ENCODE measurements at places on chromosomes 11 and 22. TPM values are rescaled to one million over a fixed set of nuclear protein-coding genes. Genes with fewer than 3 reads are reported as not detected.

DNA sequence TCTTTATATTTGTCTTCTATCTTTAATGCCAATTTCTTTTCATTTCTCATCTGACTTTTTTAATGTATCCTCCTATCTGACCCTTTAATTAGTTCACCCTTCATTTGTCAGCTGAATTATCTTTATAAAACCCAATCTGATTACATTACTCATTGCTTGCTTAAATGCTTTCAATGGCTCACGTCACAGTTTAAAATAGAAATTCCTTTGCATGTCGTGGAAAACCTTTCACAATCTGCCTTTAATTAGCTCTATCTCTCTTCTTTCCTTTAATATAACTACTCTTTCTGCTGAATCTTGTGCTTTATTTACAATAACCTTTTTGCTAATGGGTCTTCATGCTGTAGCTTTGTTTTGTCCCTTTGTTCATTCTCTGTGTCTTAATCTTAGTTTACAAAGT, 125.7 kb downstream of the DYNC2H1 start:
- no peaks in the 10 kb centered on the region for H3K27me3 ChIP-seq
- DNase-seq: no peak
- no peak overlapping the region for H3K27ac ChIP-seq
- H3K36me3 ChIP-seq: no peaks in the 10 kb centered on the region
- H3K4me3 ChIP-seq: no peak overlapping the region

DNA sequence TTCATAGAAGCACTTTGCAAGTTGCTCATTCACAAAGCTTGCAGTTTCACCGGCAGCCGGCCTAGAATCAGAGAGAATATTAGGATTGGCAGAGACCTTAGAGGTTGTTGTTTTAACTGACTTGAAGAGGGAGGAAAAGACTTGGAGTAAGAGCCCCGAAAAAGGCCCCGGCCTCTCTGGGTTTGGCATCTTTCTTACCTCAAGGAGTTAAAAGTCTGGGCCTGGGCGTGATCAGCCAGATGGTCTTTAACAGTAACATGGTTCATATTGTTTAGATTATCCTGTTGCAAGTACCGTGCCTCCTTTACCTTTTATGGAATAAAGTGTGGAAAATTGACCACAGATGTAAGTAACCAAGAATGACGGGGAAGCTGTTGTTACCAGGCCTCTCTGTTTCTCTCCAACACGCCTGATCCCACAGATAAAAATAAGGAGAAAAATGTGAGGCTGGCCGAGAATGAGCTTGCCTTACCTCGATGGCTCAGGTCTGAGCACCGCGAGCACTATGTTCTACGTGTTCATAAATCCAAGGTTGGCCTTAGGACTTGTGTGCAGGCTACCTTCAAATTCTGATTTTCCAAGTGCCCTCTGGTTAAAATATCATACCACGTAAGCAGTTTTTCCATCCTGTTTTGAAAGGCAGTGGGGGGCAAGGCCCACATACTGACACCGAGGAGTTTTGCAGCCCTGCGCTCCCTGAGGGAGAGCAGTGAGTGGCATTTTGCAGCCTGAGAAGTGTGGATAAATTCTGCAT, 56.4 kb downstream of the PARVA start:
- DNase-seq: no peak
- no peaks in the 10 kb centered on the region for H3K27me3 ChIP-seq
- H3K4me1 ChIP-seq: peaks cover 35% of the 10 kb centered on the region
- H3K4me3 ChIP-seq: no peak overlapping the region
- H3K36me3 ChIP-seq: peaks cover 7% of the 10 kb centered on the region

Gene OR51E2
- not detected for total RNA-seq

DNA sequence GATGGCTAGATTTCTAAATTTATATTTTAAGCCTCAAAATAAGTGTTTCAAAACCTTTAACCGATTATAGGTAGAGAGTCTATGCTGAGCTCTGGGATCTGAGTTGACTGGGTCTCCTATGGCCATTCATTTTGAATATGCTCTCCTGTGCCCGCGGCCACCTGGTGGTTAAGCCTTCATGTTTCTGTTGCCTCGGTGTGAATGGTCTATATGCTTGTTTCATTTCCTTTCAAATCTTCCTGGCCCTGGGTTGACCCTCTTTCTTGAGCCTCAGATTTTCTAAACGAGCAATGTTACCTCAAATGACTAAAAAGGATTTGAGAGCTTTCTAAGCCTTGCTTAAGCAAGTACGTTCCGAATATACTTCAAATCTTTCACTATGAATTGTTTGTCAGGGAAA, 789.4 kb upstream of the KIRREL3 start:
- H3K4me1 ChIP-seq: peaks cover 8% of the 10 kb centered on the region
- H3K36me3 ChIP-seq: no peaks in the 10 kb centered on the region
- H3K4me3 ChIP-seq: no peak overlapping the region
- H3K27me3 ChIP-seq: no peaks in the 10 kb centered on the region
- H3K27ac ChIP-seq: no peak overlapping the region

- DNase-seq: no peak
- H3K27me3 ChIP-seq: no peaks in the 10 kb centered on the region
- peaks cover 10% of the 10 kb centered on the region for H3K4me1 ChIP-seq
- H3K4me3 ChIP-seq: no peak overlapping the region
- H3K27ac ChIP-seq: no peak overlapping the region
Observed at GRCh38 chr11:69141742-69142141, 14.0 kb upstream of the SMIM38 start.

DNA sequence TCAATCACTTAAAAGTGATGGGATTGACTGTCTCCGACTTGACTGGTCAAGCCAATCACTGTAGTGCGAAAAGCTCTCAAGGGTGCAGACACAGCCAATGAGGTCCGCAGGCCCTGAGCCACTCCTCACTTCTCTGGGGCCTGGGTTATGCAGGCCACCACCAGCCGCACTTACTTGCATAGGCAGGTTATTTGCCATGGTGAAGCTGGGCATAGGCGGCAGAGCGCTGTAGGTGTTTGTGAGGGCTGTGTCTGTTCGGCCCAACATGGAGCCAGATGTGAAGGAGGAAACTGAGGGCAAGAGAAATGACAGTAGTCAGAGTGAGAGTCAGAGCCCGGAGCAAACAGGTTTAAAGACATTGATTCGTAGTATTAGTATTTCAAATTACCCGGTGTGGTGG, 17.9 kb downstream of the PAX6 start:
- H3K4me1 ChIP-seq: peaks cover 56% of the 10 kb centered on the region
- peaks cover 54% of the 10 kb centered on the region for H3K27me3 ChIP-seq
- no peak overlapping the region for H3K27ac ChIP-seq
- no peak for DNase-seq

Gene PNPLA3
- 31.2 TPM for total RNA-seq

DNA sequence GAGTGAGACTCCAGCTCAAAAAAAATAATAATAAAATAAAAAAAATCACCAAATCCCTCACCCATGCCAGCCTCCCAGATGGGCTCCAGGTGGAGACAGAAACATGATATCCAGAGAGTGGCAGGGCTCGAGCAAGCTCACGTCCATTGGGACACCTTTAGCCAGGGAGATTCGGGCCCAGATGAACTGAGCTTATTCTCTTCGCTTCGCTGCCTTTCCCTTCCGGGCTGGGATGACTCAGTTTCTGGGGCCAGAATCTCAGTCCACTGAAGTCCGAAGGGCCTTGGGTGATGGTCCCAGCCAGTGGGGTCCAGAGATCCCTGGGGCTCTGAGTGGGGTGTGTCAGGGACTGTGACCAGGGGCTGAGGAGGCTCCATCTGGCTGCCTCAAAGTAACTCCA, 23.0 kb upstream of the MYEOV start:
- H3K4me1 ChIP-seq: peaks cover 6% of the 10 kb centered on the region
- H3K36me3 ChIP-seq: no peaks in the 10 kb centered on the region
- no peak overlapping the region for H3K4me3 ChIP-seq

- peaks cover 35% of the 10 kb centered on the region for H3K27me3 ChIP-seq
- no peak within 1 kb of the TSS for H3K27ac ChIP-seq
- no peaks in the 10 kb centered on the region for H3K36me3 ChIP-seq
- no peak for DNase-seq
- H3K4me3 ChIP-seq: peak within 1 kb of the TSS; percentile 85
Observed at GRCh38 chr22:37519268-37520195, at the start of gene CARD10. CARD10 (minus strand) TSS chr22:37519415; CDS start chr22:37519200, 215 bp downstream.

DNA sequence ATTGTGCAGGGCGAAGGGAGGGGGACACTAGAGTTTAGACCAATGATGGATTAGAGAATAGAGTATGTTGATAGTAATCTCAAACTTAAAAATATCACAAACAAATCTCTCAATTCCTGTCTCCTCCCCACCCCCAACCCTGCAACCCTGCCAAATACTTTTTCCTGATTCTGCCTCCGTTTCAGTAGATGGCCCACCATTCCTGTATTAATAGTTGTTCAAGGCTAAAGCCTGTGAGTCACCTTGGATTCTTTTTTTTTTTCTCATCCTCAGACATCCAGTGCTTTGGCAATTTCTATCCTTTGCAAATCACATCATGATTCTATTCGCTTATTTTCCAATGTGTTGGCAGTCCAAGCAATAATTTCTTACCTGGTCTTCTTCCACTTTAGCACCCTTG, 207.9 kb downstream of the DYNC2H1 start:
- no peak for DNase-seq
- H3K36me3 ChIP-seq: peaks cover 4% of the 10 kb centered on the region
- no peak overlapping the region for H3K4me3 ChIP-seq
- H3K27ac ChIP-seq: no peak overlapping the region
- no peaks in the 10 kb centered on the region for H3K27me3 ChIP-seq

DNA sequence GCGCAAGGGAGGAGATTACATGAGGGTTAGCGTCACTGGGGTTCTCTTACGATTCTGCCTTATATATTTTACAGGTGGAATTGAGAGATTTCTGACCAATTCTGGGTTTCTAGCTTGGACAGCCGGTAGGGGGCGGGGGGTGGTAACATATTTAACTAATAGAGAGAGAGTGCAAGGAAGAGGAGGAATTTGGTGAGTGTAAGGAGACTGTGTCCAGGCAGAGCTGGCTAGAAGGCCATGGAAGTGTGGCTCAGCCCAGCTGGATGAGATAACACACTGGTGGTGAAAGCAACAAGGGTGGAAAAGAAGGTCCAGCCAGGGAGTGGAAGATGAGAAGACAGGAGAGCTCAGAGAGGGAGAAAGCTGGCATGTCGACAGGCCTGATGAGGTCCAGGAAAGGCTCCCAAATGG, 56.5 kb downstream of the ST3GAL4 start:
- H3K36me3 ChIP-seq: peaks cover 21% of the 10 kb centered on the region
- H3K27ac ChIP-seq: peak overlapping the region; percentile 64
- no peak for DNase-seq

DNA sequence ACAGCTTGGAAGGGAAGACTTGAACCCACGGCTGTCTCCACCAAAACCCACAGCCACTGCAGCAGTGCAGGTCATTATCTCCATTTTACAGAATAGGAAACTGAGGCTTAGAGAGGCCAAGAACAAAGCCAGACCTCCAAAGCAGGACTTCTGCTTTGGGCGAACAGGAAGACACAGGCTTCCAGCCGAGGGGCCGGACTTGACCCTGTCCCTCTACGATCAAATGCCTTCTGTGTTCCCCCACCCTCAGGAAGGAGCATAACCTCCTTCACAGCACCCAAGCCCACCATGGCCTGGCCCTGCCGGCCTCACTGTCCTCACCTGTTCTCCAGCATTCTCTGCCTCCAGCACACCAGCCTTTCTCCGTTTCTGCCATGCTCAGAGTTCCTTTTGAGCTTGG, 15.8 kb downstream of the IGLL1 start:
- DNase-seq: no peak
- H3K27ac ChIP-seq: no peak overlapping the region
- peaks cover 23% of the 10 kb centered on the region for H3K4me1 ChIP-seq
- no peaks in the 10 kb centered on the region for H3K36me3 ChIP-seq

Gene CDC42EP1
- total RNA-seq: 22.6 TPM

Gene SOX10
- total RNA-seq: 279 TPM

Gene CTSW
- not detected for total RNA-seq

DNA sequence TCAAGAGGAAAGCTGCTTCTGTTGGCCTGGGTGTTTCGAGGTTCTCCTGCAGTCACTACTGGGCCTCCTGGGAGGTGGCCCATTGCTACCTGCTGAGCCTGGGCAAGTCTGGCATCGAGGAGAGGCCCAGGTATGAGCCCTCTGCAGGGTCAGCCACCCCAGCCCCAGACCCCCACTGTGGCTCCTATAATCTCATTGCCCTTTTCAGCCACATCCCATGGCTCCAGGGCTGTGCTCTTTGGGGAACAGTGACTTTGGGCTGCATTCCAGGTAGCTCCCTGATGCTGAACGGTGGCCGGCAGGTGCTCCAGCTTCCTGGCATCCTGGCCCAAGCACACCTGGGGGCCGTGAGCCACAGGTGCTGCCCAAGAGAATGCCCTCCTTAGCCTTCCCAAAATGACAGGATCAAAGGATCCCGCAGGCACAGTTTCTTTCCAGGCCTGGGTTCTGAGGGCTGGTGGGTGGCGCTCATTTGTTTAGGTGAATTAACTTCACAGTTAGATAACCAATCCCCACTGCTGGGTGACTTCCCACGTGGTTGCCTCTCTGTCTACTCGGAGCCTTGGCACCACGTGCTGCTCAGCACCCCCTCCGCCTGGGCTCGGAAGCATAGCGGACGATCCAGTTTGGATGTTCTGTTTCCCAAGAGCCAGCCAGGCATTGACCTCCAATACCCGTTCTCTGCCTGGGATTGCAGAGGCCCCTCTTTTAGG, 97.4 kb downstream of the BCR start:
- H3K27ac ChIP-seq: no peak overlapping the region
- no peak for DNase-seq
- no peak overlapping the region for H3K4me3 ChIP-seq
- no peaks in the 10 kb centered on the region for H3K4me1 ChIP-seq
- no peaks in the 10 kb centered on the region for H3K27me3 ChIP-seq

Gene DERL3
- 5.7 TPM for total RNA-seq

DNA sequence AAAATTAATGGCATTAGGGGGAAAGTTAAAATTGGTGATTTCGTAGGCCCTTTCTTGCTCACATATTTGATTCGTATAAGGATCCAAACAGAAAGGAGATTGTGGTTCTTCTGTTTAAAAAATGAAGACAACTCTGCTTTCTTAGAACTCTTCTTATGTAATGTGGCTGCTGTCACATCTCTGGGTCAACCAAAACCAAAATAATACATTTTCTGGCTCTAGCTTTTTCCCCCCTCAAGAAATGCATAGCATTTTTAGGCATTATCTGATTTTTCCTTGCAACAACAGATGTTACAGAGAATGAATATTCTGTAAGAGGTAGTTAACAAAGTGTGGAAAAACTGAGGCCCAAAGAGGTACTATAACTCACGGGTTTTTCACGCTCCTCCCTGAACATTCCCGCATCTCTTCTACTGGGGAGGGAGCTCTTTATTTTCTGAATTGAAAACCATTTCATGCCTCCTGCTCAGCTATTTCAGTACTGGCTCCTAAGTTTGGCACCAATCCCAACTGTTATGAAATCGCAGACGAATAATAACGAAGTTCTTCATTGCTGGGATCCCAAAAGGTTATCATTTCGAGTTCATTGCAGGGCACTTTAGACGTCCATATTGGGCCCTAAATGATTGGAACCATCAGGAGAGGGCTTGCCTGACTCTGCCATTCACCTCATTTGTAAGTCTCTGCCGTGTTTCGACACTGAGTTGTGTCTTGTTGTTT, 17.1 kb downstream of the GRAP2 start:
- H3K4me3 ChIP-seq: no peak overlapping the region
- peaks cover 21% of the 10 kb centered on the region for H3K4me1 ChIP-seq
- H3K27me3 ChIP-seq: peaks cover 9% of the 10 kb centered on the region
- no peaks in the 10 kb centered on the region for H3K36me3 ChIP-seq
- no peak overlapping the region for H3K27ac ChIP-seq

GRCh38 chr11:17778956-17779860, 44.6 kb downstream of the KCNC1 start:
- H3K36me3 ChIP-seq: peaks cover 2% of the 10 kb centered on the region
- H3K4me3 ChIP-seq: no peak overlapping the region
- peaks cover 8% of the 10 kb centered on the region for H3K4me1 ChIP-seq
- H3K27me3 ChIP-seq: no peaks in the 10 kb centered on the region

Gene ELMOD1
- total RNA-seq: 0.43 TPM

Gene NCAPD3
- total RNA-seq: 53.6 TPM
